ENCODE measurements at places on chromosomes 2 and 18.

GRCh38 chr18:51426996-51427395, 229.5 kb upstream of the MEX3C start:
- no peak for DNase-seq

GRCh38 chr18:9130806-9131205, 5.8 kb upstream of the ANKRD12 start:
- no peak for DNase-seq

- DNase-seq = no peak
These were observed 9.8 kb downstream of the MYOM1 start for GRCh38 chr18:3209859-3210569.

GRCh38 chr2:241729868-241730267, 4.6 kb upstream of the D2HGDH start:
- no peak for DNase-seq

GRCh38 chr2:225103737-225104141, 61.5 kb upstream of the DOCK10 start:
- DNase-seq = no peak

GRCh38 chr2:3460831-3461800, 58.2 kb downstream of the ADI1 start:
- DNase-seq = no peak

DNA sequence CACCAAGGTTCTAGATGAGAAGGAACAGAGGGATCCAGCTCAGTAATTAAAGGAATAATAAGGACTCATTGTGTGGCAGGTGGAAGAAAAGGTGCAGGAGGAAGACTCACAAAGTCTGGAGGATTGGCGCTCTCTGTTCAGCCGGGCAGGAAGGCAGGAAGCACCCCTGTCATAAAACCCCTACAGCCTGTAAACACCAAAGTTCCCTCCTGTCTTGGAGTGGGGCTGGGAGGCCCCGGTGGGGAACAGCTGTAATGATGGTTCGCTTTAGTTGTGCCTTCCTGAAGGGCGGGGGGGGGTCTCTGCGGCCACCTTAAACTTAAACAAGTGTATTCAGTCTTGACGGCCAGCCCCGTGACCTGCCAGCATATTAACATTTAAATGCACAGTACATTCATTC, 84.3 kb downstream of the GBX2 start:
- DNase-seq = no peak

DNA sequence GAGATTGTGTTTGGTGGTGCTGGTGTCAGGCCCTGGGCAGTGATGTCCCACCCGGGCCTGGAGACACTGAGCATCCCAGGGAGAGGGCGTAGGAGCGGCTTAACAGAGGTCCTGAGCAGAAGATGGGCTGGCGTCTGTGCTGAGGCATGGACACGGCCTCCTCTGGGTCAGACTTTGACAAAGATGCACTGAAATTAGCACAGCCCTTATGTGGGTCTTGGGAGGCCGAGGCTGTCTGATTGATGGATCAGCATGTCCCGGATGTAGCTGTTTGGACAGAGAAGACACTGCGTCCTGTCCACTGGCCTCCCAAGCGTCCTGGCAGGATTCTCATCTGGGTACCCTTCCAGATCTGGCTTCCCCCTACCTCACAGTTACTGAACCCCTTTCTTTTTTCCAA, 159.4 kb downstream of the ANKRD30B start:
- DNase-seq = no peak

- DNase-seq = no peak
These were observed 252.3 kb downstream of the HAUS1 start for GRCh38 chr18:46356278-46357033.

- DNase-seq = no peak
These were observed 1882.3 kb upstream of the PIK3C3 start for GRCh38 chr18:40072761-40073160.

- no peak for DNase-seq
These were observed 139.6 kb upstream of the NETO1 start for GRCh38 chr18:73007195-73007914.

DNA sequence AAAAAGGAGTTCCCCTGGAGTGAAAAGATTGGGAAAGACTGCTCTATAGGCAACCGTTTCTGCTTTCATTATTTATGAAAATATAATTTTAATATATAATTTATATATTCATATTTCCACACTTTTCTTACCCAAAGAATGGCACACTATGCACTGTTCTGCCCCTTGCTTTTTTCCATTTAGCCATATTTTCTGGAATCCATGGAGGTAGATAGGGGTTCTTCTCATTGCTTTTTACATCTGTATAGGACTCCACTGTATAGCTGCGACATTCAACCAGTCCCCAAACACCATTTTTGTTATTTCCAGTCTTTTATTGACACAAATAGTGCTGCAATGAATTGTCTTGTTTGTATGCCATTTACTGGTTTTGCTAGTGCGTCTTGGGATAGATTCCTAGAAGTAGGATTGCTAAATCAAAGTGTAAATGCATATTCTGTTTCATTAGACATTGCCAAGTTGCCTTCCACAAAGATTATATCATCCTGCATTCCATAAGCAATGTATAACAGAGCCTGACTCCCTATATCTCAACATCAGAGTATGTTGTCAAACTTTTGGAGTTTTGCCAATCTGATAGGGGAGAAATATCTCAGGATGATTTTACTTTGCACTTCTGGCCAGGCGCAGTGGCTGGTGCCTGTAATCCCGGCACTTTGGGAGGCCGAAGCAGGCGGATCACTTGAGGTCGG, 26.6 kb upstream of the TCF7L1 start:
- no peak for DNase-seq

- no peak for DNase-seq
These were observed 47.6 kb downstream of the ALPK2 start for GRCh38 chr18:58581265-58581664.

DNA sequence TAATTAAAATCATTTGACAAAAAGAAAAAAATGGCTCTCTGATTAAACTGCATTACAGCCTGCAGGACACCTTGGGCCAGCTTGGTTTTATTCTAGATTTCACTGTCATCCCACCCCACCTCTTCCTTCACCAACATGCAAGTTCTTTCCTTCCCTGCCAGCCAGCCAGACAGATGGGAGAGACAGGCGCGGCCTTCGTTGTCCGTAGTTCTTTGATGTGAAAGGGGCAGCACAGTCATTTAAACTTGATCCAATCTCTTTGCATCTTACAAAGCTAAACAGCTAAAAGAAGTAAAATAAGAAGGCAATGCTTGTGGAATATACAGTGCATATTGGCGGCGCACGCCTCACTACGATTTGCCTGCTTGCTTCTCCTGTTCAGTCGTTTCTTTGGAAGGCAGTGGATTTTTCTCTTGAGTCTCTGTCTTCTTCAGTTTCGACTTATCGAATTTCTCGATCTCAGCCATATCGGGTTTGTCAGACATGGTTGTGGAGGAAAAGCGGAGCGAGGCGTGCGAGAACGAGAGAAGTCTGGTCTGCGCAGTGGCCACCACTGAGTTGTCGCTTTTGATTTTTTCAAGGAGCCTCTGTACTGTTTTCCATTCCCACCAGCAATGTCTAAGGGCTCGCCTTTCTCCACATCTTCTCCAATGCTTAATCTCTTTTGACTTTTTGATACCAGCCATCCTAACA, 22.4 kb downstream of the COLEC11 start:
- DNase-seq = no peak

GRCh38 chr2:159913900-159914299, 115.9 kb upstream of the CD302 start:
- no peak for DNase-seq

GRCh38 chr2:74702001-74702715, 48.1 kb downstream of the SEMA4F start:
- DNase-seq = no peak

- no peak for DNase-seq
These were observed 85.4 kb downstream of the XDH start for GRCh38 chr2:31329081-31329625.

DNA sequence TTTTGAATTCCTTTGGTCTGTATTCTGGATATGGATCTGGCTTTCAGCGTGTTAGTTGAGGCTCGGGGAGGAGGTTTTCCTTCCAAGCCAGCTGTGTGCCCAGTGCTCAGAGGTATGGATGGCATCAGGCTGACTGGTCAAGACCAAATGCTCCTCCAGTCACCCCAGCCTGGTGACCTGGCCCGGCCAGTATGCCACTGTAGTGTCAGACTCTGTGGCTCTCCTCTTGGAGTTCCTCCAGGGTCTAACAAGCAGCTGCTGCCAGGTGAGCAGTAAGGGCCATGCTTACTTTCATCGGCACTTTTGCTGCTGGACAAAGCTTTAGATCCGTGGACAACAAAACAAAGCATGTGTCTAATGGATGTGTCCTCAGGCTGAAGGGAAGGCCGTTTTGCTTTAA, 44.1 kb downstream of the CABLES1 start:
- no peak for DNase-seq

DNA sequence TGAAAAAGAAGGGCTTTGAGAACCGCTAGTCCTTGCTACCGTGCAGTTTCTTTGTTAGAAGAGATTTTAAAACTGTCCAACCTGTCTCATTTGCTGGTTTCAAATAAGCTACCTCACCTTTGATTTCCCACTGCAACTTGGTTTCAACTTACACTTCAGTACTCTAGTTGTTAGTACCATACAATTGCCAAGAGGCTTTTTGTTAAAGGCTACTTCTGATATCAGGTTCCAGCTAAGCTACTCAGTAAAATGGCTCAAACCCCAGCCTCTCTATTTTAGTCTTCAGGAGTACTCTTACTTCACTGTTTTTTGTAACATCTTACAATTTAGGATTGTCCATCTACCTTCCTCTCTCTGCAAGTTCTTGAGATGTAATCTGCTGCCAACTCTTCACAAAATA, 91.6 kb downstream of the INO80D start:
- no peak for DNase-seq

- no peak for DNase-seq
These were observed 191.0 kb upstream of the TCF4 start for GRCh38 chr18:55778788-55779690.

DNA sequence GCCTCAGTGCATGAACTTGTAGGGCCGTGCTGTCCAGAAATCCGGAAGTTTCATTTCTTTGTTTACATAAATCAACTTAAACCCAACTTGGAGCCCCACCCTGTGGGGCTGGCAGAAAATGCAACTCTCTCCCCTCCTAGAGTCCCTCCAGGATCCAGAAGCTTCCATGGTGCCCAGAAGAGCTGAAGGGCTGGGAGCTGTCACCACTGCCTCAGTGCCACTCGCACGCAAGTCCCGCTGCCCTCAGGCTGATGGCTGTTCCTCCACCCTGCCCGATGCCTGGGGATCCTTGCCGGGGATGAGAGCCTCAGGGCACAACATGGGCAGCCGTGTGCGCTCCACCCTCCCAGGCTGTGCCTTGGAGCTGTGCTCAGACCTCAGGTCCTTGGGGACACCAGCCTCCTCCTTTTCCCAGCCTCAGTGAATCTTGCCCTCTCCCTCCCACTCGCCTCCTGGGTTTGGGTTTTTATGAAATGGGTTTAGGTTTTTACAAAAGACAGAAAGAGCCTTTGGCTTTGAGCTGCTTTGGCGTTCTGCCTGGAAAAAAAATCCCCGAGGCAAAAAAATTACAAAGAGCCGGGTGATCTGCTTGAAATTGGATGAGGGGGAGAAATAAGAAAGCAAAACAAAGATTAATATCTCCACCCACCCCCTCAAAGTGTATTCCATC, 155.2 kb downstream of the TWIST2 start:
- DNase-seq = no peak

DNA sequence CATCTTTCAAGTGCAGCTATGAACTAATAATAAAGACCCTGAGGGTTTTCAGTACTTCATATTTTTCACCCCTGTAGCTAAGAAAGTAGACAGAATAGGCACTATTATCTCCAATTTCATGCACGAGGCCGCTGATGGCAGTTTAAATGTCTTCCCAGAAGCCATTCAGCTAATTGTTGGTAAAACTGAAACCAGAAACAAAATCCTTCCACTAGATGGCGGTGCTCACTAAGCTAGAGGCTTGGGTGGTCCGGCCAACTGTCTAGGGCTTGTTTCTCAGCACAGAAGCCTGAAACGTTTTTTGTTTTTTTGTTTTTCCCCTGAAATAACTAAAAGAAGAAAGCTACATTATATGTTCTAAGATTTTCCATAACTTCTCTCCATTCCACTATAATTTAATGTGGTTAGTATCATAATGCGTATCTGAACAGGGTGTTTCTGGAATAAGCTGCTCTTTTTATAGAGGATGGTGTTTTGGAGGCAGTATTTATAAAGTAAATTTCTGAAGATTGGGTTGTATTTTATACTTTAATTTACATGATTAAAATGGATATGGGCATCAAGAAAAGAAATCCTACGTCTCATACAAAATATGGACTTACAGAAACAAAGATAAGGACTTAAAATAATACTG, 159.4 kb downstream of the PIK3C3 start:
- DNase-seq = peak; percentile 43
